ENCODE measurements at places on chromosomes 1 and 21.
A peak's percentile ranks its signal among the peaks of the same experiment; 100 is the strongest.

- no peak for DNase-seq
Measured at GRCh38 chr1:159307346-159308020, 5.3 kb downstream of the FCER1A start.

DNA sequence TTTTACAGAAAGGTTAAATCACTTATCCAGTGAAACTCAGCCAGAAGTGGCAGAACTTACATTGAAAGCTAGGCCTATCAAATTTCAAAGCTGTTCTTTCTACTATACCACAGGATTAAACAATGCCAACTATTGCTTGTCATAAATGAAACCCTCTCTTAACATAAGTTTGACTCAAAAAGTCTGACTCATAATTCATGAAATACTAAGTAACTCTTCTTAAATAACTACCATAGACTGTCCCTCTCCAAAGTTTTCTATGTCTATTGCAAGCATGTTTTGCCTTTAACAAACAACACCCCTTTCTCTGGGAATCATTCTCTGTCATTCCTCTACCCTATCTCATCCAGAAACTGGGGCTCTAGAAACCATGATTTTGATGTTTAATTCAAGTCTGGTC, 109.5 kb upstream of the UBE2U start:
- no peak for DNase-seq

GRCh38 chr1:24266398-24266941, 52.7 kb upstream of the GRHL3 start:
- peak; percentile 77 for DNase-seq

- DNase-seq: no peak
Measured at GRCh38 chr1:204308023-204308628, 51.6 kb downstream of the PLEKHA6 start.

- no peak for DNase-seq
Measured at GRCh38 chr1:44572572-44572879, 101.8 kb downstream of the TMEM53 start.
